ENCODE measurements at places on chromosomes 6 and 20.

GRCh38 chr6:134550604-134551003 is 232.7 kb upstream of the SGK1 start:
- DNase-seq = no peak

DNA sequence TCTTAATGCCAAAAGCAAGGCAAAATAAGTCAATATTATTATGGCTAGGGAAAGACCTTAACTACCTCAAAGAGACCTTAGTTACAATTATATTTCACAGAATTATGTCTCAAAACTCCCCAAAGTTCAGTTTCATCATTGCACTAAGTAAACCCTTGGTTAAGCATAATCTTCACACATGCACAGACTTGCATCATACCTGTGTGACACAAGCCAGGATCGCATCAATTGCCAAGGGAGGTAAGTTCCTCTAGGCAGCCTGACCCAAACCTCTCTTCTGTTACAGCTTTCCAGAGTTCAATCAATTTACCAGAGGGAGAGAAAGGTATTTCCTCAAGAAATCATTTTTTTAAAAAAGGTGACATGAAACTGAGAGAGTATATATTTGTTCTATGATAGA is 31.9 kb upstream of the PRSS35 start:
- DNase-seq = no peak

DNA sequence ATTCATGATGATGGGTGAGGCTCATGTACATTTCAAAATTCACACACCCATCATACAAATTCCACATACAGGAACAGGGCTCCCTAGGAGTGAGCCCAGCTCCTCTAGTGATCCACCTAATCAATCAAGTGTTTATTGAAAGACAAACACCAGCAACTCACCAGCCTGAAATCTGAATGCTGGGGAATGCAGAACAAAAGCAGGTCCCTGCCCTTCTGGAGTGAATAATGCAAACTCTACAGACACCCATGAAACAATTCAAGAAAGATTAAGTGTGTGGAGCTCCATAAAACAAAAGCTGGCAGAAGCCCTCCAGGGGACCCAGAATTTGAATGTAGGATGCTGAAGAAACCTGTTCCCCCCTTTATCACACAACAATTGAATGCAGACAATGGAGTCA is 396.7 kb upstream of the JARID2 start:
- no peak for DNase-seq

DNA sequence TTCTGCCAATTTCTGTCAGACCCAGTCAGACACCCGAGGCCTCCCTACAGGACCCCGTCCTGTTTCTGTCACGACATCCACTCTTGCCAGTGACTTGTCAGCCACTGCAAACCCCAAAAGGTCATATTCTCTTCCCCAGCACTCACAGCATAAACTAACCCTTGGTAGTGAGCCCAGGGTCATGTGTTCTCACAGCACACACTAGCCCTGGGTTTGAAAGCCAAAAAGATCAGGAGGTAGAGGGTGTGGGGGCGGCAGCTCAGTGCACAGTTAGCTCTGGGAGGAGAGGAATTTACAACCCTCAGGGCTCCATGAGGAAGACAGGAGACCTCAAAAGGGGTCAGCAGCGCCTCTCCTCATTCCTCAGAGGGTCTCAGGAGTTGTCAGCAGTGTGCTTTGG is 9.9 kb upstream of the SNX9 start:
- no peak for DNase-seq

DNA sequence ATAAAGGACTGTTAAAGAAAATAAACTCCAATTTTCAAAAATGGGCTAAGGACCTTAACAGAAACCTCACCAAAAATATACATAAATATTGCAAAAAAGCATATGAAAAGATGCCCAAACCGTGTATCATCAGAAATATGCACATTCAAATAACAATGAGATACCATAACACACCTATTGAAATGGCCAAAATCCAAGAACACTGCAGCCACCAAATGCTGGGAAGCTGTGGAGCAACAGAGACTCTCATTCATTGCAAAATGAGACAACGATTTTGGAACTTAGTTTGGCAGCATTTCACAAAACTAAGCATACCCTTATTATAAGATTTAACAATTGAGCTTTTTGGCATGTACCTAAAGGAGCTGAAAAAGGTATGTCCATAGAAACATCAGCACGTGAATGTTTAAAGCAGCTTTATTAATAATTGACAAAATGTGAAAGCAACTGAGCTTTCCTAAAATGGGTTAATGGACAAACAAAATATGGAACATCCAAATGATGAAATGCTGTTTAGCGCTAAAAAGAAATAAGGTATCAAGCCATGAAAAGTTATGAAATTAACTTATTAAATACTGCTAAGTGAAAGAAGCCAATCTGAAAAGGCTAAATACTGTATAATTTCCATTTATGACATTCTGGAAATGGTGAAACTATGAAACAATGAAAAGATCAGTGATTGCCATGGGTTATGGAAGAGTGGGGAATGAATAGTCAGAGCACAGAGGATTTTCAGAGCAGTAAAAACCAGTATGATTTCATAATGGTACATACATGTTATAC is 592.6 kb upstream of the ADGRB3 start:
- no peak for DNase-seq

GRCh38 chr20:9518576-9519175 is 4.3 kb downstream of the LAMP5 start:
- DNase-seq = no peak

DNA sequence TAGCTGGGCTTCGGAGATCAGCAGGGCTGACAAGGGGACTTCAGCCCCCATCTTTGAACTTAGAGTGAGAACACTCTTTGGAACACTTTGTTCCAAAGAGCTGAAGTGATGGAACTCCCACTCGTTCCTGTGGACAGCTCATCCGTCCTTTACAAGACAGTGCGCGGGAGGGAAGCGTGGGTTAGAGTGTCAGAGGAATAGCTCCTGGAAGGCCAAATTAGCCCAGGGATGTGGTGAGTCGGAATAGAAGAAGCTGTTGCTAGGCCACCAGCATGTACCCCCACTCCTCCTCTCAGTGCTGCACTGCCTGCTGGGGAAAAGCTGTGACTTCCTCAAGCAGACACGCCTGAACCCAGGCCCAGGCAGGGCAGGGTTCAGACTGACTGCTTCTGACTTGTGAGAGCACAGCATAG is 1.7 kb downstream of the SDCBP2 start:
- DNase-seq = peak; percentile 45
